ENCODE measurements at places on chromosomes 3 and 15.

- DNase-seq = no peak
Observed at GRCh38 chr3:72727172-72727571, 121.1 kb downstream of the SHQ1 start.

- DNase-seq = no peak
Observed at GRCh38 chr3:177262396-177262795, 65.1 kb upstream of the TBL1XR1 start.

GRCh38 chr3:108178676-108179075 is 43.5 kb downstream of the IFT57 start:
- DNase-seq = no peak

GRCh38 chr3:25768851-25769250 is 14.4 kb downstream of the NGLY1 start:
- DNase-seq = no peak

GRCh38 chr15:95429345-95429744 is 901.2 kb upstream of the NR2F2 start:
- DNase-seq = no peak

GRCh38 chr15:100206643-100207042 is 135.1 kb downstream of the ADAMTS17 start:
- DNase-seq = no peak

GRCh38 chr15:65431731-65432130 is 9.0 kb upstream of the IGDCC4 start:
- no peak for DNase-seq

- no peak for DNase-seq
Observed at GRCh38 chr3:186212611-186213010, 103.7 kb upstream of the ETV5 start.

- DNase-seq = no peak
Observed at GRCh38 chr15:99209326-99209725, 40.1 kb downstream of the TTC23 start.

All from activated T-cell treated with anti-CD3 and anti-CD28 coated beads, Interleukin-2, amount 50 U/mL, for 72 hours (primary cell).